ENCODE measurements at places on chromosomes 5 and 9.

GRCh38 chr9:124266139-124266825 is 8.5 kb downstream of the NEK6 start:
- no peak for DNase-seq

DNA sequence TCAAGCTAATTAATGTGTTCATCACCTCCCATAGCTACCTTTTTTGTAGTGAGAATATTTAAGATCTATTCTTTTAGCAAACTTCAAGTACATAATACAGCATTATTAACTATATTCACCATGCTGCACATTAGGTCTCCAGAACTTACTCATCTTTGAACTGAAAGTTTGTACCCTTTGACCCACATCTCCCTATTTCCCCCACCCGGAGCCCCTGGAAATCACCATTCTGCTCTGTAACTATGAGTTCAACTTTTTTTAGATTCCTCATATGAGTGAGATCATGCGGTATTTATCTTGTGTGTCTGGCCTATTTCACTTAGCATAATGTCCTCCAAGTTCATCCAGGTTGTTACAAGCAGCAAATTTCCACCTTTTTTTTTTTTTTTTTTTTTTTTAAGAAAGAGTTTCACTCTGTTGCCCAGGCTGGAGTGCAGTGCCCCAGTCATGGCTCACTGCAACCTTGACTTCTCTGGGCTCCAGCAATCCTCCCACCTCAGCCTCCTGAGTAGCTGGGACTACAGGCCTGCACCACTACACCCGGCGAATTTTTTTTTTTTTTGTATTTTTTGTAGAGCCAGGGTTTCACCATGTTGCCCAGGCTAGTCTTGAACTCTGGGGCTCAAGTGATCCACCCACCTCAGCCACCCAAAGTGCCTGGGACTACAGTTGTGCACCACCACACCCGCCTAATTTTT is 100.4 kb upstream of the SAP30L start:
- no peak for DNase-seq

- no peak for DNase-seq
Observed at GRCh38 chr9:112711050-112711689, 6.7 kb downstream of the INIP start.

DNA sequence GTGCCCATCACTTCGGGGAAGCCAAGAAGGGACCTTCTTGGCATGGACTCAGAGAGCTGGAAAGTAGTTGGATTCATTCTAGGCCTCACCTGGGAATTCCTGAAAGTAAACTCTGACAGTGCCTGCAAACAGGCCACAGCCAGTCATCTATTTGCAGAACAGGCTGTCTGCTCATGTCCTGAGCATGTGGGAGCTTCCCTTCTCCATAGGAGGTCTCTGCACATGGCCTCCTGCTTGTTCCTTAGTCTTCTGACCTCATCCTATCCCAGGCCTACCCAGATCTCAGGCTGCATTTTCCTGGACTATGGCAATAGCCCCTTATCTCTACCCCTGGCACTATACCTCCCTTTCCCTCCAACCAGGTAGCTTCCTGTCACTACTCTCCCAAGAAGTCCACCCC is 67.2 kb upstream of the FSTL4 start:
- no peak for DNase-seq

DNA sequence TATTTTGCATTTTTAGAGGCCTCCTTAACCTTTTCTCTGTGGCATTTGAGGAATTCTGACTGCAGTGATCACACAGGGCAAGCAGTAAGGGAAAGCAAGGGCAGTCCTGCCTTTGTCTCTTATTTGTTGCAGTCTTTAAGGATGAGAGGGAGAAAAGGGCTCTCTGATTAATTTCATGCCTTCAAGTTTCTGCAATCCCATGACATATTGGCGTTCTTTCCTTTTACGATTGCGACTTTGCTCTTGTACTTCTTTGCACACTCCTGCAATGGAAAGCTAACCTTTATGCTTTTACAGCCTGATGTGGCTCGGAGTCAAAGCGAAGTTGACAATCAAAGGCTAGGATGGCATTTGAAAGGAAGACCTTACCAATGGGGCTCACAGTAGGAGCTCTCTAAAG is 698.4 kb downstream of the DNAH5 start:
- peak; percentile 34 for DNase-seq

DNA sequence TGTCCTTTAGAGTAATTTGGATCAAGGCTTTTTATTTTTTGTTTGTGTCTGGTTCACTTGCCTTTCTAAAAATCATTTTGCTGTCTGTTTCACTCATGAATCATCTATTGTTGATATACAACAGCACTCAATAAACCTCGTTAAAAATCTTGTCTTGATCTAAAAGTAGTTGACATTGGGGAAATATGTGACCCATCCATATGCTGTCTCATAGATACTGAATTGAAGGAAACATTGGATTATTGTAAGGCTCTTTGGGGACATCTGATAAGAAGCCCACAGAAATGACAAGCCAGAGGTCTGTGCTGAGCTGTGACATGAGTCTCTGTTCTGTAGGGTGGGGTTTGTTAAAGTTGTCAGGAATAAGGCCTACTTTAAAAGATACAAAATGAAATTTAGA is 208.0 kb downstream of the PDZD2 start:
- no peak for DNase-seq
